Activated T-cell treated with anti-CD3 and anti-CD28 coated beads for 1 hour (primary cell): ENCODE measurements at places on chromosomes 6 and 20.

GRCh38 chr6:6711832-6712448 is 123.4 kb downstream of the LY86 start:
- DNase-seq, result no peak

DNA sequence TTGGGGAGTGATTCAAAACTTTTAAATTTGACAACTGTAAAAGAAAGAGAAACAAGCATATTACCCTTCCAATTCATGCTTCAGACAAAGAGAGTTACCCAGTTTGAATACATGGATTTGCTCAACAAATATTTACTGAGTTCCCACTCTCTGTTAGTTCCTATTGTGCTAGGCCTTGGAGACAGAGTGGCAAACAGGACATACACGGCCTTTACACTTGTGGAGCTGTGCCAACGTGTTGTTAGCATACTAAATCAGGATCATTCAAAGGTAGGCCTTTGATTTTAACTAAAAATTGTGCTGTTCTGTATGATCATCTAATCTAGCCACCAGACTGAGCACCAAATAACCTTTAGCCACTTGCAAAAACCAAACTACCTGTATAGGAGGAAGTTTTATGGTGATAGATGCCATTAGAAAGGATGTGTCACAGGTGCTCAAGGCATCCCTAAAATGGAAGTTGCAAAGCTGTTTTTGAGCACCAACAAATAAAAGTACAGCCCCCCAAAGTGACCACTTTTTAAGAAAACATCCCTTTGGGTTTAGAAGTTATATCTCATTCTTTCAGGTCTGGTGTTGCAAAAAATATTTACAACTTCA is 84.5 kb downstream of the CHD6 start:
- no peak for DNase-seq

DNA sequence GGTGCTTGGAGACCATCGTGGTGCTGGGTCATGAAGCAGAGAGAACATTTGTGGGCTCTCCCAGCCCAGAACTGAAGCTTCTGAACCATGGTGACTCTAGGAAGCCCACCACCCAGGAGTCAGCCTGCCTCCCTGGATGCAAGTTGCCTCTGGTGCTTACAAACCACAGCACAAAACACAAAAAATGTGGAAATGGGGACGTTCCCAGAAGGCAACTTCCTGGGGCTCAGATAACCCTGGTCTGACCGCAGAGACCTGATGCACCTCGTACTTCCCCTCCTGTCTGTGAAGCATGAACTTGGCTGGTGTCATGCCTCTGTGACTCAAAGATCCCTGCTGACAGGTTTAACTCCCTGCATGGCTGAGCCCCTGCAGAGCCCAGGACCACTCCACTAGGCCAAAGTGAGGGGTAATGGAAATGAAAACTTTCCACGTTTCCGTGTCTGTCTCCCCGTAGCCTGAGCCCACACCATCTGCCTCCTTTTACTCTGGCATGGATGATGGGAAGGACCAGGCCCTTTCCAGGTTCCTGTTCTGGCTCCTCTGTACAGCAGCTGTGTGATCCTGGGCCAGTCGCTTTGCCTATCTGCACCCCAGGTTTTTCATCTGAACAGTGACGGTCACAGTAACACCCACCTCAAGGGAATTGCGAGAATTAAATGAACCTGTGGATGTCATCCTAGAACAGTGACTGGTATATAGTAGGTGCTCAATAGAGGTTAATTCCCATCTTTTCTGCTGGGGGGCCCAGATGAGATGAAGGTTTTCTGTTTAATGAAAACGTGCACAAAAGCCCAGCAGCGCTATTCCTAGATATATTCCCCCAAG is 57.7 kb downstream of the PPP1R16B start:
- no peak for DNase-seq

GRCh38 chr20:47921408-47921807 is 136.1 kb upstream of the SULF2 start:
- no peak for DNase-seq

DNA sequence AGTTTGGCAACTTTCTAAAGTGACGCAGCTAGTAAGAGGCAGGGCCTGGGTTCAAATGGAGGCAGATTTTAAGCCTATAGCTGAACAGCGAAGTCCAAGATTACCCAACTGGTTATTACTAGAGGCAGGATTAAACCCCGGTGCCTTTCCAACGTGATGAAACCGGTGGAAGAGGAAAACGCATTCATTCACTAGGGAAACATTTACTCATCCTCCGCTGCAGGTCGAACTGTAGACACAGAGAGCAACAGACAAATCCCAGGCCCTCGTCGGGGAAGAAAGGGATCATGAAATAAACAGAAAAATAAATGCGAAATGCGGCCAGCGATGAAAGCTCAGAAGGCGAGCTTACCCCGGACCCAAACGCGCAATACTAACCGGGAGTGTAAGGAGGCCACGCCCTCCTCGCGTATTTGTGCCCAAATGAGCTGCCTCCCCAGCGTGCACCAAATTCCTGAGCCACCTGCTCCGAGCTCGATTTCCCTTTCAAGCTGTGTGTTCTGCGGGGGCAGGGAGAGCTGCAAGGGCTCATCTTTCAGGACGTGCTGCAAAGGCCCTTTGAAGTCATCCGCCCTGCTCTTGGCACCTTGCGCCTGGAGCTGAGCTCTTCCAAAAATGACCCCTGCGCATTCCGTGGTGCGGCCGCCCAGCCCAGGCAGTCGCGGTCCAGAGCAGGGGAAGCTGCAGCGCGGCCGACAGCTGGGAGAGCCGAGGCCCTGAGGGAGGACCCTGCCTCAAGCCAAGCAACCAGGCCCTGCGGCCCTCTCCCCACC is 46.9 kb downstream of the PDYN start:
- DNase-seq, result no peak

GRCh38 chr6:108176281-108177089 is 10.7 kb downstream of the NR2E1 start:
- no peak for DNase-seq

DNA sequence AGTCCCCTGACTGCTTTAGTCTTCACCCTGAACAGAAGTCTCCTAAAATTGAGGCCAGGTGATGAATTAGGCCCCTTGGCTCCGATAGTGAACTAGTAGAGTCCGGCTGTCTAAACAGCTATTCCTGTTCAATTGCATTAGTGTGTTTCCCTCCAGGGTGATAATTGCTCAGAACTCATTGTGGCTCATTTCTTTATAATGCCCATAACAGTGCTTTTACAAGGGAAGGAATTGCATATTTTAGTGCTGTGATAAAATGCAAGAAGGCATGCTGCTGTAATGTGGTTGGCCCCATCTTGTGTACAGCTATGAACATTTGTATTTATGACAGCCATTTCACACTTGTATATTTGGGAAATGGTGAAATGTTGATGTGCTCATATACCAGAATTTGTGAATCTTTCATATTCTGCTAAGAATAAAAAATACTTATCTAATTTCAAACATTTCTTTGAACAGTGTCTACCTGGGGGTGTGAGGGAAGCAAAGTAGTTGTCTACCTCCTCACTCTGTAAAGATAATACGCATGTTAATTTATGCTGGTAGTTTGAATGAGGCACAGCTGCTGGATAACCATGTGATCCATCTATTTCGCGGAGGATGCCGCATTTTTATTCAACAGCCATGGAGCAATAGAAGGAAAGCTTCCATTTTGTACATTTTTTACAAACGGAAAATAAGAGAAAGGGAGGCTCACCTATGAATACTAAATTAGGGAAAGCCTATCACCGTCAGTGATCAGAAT is 451.4 kb downstream of the NKAIN2 start:
- DNase-seq, result no peak

- DNase-seq, result no peak
These were observed 95.4 kb downstream of the RNF217 start for GRCh38 chr6:125057392-125058246.

DNA sequence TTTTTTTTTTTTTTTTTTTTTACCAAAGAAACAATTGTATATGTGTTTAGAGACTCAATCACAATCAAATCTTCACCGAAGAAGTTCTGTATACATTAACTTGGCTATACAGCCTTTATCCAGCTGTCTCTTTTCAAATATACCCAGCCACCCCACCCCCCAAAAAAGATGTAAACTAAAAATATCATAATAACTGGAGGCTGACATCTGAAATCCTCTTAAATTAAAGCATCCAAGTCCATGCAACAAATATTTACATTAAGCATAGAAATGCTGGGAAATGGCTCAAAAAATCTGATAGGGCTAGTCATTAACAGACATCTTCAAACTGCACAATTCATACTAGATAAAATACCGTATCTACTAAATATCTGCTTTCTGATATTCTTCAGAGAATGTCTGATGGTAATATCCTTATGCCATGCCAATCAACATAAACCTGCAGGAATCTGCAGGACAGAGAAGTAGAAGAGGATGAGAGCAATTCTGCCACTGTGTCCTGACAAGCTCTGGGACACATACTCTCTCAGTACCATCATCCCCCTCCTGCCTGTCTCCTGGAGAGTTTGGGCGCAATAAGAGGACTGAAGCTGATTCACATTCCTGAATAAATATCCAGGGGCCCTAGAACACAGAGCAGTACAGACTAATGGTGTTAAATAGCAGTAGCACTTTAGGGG is 152.4 kb downstream of the KIF6 start:
- DNase-seq, result no peak
